ENCODE measurements at places on chromosomes 5 and 9. TPM values are rescaled to one million over a fixed set of nuclear protein-coding genes. Genes with fewer than 3 reads are reported as not detected.

Gene HSD17B4
- total RNA-seq = 121 TPM

Gene RAB14
- 23.7 TPM for total RNA-seq

Gene TNPO1
- 118 TPM for total RNA-seq

Gene ARID3C
- total RNA-seq = not detected

Gene C9orf50
- total RNA-seq = 0.13 TPM

Gene ZNF354C
- 8.4 TPM for total RNA-seq

Gene SLCO6A1
- total RNA-seq = not detected

All from epithelial cell of alveolus of lung (primary cell).